ENCODE measurements at places on chromosomes 3 and 15.

DNA sequence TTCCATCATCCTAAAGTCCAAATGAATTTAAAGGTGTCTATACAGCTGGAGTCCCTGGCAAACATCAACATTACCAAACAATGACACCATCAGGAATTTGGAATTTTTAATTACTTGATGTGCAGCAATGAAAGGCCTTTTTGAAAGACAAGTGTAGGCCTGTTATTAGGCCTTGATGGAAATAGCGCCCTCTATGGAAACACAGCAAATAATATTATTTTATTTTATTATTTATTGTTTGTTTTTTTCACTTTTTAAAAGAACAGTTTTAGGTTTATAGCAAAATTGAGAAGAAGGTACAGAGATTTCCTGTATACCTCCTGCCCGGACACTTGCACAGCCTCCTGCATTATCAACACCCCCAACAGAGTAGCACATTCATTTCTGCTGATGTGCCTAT lies 18.1 kb upstream of the OR5AC2 start:
- no peak for DNase-seq

- no peak for DNase-seq
Observed at GRCh38 chr15:44163370-44163769, 31.7 kb downstream of the FRMD5 start.

DNA sequence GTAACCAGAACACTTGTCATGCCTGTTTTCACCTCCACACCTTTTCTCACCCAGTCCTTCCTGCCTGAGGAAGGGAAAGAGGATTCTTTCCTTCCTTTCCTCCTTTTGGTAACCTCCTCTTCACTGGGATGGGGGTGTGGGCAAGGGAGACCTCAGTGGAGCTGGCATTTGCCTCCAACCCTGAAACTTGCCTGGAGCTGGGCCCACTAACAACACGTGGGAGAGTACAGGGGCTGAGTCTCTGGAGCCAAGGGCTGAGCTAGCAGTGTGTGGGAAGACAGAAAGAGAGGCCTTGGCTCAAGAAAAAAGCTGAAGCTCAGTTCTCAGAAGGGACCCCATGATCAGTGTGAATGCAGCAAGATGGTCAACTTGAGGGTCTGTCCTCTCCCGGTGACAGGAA lies 86.6 kb upstream of the SLC6A11 start:
- DNase-seq: no peak

- no peak for DNase-seq
Observed at GRCh38 chr3:10116138-10116460, 624 bp downstream of the BRK1 start.

DNA sequence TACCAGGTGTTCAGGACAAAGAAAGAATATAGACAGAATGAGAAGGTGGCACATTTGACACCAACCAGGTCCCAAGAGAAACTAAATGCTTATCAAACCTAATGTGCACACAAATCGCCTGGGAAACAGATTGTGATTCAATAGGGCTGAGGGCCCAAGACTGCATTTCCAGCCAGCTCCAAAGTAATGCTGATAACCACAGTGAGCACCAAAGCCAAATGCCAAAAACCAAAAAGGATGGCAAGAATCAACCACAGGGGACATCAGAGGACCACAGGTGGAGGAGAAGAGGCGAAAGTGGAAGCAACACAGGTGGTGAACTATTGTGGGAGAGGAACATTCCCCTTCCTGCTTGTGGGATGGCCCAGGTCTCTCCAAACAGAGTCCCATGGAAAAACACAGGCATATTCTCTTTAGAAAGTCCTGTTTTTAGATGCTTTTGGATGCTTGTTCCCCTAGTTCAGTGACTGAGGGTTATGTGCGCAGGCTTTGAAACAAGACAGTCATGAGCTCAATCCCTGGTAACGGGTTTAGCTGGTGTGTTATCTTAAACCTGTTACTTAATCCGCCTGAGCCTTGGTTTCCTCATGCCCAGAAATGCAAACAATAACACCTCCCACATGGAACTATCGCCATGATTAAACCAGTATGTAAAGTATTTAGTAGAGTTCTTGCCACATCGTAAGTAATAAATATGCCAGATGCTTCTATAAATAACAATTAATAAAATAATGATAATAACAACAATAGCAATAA lies 241.7 kb downstream of the ATP8B4 start:
- DNase-seq: no peak

- DNase-seq: no peak
Observed at GRCh38 chr3:42763021-42763420, 10.0 kb downstream of the CCDC13 start.

DNA sequence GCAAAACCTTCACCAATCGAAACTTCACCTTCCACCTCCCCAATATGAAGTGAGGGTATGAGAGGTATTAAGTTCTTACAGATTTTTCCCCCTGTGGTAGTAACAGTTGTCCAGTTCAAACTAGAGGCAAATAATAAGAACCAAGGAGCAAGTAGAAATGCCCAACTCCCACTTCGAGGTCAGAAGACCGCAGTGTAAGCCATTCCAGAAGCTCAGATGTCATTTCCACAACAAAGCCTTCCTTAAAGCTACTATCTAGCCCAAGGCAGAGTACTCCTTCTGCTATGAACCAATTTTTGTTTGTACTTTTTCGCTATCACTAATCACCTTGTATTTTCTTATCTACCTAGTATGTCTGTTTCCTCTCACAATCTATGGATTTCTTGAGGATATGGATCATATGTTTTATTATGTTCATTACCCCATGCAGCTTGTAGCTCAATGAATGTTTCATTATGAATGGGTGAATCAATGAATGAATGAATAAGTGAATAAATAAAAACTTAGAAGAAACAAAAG lies 235.7 kb upstream of the KCNMB2 start:
- no peak for DNase-seq

- DNase-seq: no peak
Observed at GRCh38 chr15:71889385-71889784, 79.0 kb downstream of the NR2E3 start.

- no peak for DNase-seq
Observed at GRCh38 chr15:33153548-33153947, 41.0 kb downstream of the FMN1 start.

- DNase-seq: no peak
Observed at GRCh38 chr3:38574411-38575278, 74.8 kb downstream of the SCN5A start.

DNA sequence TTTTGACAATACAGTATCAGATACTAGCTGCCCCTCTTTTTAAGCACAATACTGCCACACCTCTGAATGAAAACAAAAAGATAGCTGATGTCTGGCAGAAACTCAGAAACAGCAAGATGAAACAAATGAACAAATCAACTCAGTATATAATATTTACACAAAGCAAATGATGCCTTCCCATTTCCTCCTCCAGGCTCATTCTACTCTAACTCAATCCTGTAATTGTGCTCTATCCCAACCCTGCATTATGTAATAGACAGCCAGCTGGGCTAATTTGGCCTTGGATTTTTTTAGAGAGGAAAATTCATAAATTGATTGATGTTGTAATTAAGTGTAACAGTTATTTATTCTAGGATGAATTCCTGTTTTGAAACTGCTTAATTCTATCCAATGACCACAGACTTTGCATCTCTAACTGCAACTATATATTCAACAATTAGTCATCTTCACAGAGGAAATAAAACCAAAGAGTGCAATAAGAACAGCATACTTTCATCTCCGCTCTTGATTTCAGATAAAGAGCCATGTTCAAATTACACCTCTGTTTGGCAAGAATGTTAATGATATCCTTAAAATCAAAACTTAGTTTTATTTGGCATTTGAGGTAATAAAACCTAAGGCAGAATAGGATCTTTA lies 6.1 kb downstream of the ATG3 start:
- no peak for DNase-seq

DNA sequence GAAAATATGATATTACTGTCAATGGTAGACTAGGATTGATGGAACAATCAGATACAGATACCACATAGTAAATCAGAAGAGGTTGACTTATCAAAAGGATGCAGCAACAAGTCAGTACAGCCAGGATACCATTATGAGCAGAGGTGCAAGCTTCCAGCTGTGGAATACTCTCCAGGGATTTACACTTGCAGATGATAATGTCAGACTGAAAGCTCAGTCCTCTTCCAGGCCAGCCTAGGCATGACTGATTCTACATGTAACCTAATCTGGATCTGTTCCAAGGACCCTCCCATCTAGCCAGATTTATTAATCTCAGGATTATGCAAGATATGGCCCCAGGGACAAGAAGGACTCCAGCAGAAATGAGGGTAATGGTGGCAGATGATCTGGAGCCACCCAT lies 8.2 kb downstream of the FILIP1L start:
- DNase-seq: no peak

- DNase-seq: no peak
Observed at GRCh38 chr3:119319311-119319710, 25.1 kb downstream of the ARHGAP31 start.

DNA sequence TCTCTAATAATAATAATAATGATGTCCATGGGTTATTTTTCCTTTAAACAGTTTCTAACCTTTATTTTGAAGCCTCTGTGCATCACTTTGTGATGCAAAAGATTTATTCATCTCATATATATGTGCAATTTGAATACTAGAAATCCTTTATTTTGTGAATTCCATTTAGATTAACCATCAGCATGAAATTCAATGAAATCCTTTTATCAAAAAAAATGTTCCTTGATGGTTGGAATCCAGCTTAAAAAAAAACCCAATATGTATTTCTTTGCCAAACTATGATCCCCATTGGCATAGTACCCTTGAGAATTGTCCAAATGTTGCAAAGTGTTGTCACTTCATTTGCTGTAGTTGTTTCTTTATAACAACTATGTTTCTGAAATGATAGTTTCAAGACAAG lies 7.4 kb downstream of the TBC1D23 start:
- no peak for DNase-seq

DNA sequence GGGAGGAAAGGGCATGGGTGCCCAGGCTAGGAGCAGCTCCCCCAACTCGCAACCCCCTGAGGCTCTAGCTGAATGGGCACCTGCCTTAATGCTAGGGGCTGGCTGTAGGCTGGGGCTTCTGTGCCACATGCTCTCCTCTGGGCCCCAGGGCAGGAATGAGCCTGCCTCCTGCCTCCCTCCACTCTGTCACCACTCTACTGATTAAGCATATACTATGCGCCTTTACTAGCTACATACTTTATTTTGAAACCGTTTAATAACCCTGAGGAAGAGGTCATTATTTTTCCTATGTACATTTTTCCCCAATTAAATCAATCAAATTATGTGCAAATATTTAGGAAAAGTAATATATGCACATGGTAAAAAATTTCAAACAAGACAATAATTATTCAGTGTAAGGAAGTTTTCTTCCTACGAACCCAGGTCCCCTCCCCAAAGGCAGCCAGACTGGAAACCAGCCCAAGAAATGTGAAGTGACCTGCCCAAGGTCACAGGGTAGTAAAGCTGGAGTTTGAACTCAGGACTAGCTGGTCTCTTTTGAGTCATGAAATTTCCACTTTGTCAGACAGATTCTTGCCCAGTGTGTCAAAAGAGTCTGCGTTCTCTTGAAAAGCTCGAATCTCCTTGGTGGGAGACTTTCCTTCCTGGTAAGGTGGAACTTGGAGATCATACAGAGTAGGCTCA lies 122.5 kb downstream of the DNAJB8 start:
- DNase-seq: no peak

DNA sequence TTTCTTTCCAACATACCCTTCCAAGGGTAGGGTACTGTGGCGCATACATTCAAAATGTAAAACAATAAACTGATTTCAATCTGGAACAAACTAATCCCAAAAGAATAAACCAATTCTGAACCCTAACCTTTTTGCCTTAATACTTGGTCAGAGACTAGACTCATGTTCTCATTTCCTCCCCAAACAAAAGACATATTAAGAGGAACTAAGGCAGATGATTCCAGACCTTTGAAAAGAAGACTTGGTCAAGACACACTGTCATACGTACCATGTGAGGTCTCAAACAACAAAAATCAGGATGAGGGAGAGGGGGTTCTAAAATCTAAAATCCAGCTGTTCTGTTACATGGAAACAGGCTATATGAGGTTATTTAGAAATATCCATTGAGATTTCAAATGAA lies 102.1 kb downstream of the RFTN1 start:
- no peak for DNase-seq

DNA sequence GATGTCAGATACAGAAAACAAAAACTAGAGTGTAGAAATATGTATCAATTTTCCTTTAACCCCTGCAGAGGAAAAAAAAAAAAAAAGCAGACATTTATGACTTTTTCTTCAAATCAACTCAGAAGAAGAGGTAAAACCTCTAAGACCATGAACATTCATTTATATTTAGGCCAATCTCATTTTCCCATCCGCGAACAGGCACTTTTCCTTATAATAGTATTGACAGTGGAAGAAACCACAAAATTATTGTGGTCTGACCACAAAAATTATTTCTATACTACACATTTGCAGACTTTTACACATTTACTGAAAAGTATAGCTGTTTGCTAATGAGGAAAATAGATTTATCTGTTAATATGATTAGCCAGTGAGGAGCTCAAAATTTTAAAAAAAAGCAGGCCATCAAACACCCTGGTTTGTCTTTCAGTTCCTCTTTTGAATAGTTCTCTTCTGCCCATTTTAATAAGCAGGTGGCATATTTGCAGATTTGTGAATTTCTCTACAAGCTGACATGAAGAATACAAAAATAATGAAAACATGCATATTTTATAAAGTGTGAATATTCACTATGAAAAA lies 5.7 kb downstream of the OSBPL11 start:
- no peak for DNase-seq

DNA sequence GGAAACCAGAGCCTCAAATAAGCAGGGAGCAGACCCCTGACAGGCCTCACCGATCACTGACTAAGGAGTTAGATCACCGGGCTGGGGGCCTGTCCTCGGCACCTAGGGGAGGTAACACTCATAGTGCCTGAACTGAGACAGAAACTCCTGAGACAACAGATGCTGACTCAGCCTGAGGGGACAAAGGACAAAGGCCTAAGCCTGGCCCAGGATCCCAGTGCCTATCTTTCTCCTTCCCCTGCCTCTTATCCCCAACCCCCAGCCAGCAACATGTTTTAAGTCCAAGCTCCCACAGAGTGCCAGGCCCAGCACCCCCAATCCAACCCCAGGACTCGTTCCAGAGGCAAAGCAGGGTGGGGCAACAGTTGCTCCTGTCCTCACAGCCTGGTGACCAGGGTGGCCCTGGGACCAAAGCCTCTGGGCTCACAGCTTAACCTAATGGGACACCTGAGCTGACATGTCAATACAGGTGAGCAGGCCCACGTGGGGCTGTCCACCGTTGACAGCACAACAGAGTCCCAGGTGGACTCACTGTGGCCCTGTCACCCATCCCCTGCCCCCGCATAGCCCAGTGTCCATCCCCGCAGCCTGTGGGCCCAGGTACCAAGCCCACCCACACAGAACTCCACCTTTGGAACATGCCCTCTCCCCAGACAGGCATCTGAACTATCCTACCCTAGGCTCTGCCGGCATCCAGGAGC lies 37.4 kb downstream of the ADCY5 start:
- DNase-seq: no peak
